ENCODE measurements at places on chromosomes 13 and 19. TPM values are rescaled to one million over a fixed set of nuclear protein-coding genes. Genes with fewer than 3 reads are reported as not detected.

The POSTN gene
- total RNA-seq, result not detected

DNA sequence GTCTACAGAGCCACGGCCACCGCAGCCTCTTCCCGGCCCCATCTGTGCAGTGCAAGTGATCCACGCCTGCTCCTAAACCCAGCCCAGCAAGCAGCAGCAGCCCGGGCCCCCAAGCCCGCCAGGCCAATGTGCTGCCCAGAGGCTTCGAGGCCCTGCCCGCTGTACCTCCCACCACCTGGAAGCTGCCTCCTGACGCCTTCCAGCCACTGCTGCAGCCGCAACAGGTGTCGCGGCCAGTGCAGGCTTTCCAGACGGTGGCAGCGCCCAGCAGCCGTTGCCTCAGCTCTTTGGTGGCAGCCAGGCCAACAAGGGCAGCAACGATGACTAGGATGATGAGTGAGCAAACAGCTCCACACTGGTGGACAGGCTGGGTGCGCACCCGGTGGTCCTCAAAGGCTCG is 50.2 kb upstream of the TPM4 start:
- H3K4me1 ChIP-seq, result no peaks in the 10 kb centered on the region
- no peaks in the 10 kb centered on the region for H3K27me3 ChIP-seq
- no peak overlapping the region for H3K27ac ChIP-seq
- H3K36me3 ChIP-seq, result no peaks in the 10 kb centered on the region
- no peak for DNase-seq
- no peak overlapping the region for H3K4me3 ChIP-seq

DNA sequence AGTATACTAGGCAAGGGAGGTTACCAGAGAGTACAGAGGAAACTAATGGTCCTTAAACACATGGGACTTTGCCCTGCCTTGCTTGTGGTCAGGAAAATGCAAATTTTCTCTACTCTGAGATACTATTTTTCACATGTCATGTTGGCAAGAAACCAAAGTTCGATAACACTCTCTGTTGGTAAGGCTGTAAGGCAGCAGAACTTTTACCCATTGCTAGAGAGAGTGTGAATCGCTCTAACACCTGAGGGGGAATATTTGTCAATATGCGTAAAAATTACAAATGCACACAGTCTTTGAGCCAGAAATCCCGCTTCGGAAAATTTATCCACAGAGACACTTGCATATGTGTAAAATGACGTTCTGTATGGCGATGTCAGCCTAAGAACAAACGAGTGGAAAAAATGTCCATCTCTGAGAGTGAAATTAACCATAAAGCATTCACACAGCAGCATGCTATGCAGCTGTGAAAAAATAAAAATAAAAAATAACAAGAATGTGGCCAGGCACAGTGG is 9.5 kb upstream of the RFX1 start:
- H3K36me3 ChIP-seq, result no peaks in the 10 kb centered on the region
- no peak for DNase-seq
- H3K4me3 ChIP-seq, result no peak overlapping the region
- H3K27ac ChIP-seq, result no peak overlapping the region
- peaks cover 8% of the 10 kb centered on the region for H3K4me1 ChIP-seq
- no peaks in the 10 kb centered on the region for H3K27me3 ChIP-seq

DNA sequence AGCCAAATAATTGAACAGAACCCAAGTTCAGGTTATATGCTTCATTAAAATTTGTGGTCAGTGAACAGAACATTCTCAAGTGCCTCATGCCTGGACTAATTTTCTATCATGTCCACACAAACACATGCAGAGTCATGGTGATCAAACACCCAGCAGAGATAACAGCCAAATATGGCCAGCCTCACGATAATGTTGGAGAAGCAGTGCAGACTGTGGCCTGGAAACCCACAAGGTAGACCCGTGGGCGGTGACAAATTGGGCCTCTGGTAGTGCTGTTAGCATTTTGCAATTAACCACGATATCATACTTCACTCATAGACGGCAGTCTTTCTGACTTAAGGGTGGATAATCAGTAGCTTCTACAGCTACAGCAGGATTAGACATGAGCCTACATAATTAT is 35.0 kb upstream of the VWA8 start:
- H3K27me3 ChIP-seq, result peaks cover 18% of the 10 kb centered on the region
- no peaks in the 10 kb centered on the region for H3K36me3 ChIP-seq
- H3K27ac ChIP-seq, result no peak overlapping the region
- peak; percentile 10 for DNase-seq

- DNase-seq, result no peak
- H3K27ac ChIP-seq, result no peak overlapping the region
- peaks cover 19% of the 10 kb centered on the region for H3K4me1 ChIP-seq
Measured at GRCh38 chr13:97214921-97215320, 7.2 kb upstream of the MBNL2 start.

Measured in activated T-cell treated with anti-CD3 and anti-CD28 coated beads, Interleukin-2, amount 50 U/mL, for 72 hours (primary cell).